ENCODE measurements at places on chromosomes 7 and 10.

GRCh38 chr10:11499425-11500071 is 111.9 kb downstream of the USP6NL start:
- no peak for DNase-seq

DNA sequence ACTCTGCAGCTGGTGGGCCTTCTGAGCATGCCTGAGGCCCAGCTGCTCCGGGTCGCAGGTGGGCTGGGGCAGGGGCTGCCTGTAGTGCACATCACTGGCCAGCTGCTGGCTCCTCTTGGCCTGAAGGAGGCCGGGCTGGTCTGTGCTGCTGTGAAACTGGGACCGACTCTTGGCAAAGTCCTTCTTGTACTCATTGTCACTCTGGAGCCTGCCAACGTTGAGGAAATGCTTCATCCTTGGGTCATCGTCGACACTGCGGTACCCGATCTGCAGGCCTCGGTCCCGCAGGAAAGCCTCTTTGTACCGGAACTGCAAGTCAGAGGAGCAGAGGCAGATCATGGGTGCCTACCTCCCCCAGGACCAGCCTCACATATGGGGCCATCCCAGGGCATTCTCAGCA is 37.7 kb downstream of the HABP2 start:
- DNase-seq: no peak

GRCh38 chr10:119373294-119374102 is 166.1 kb downstream of the GRK5 start:
- DNase-seq: no peak

DNA sequence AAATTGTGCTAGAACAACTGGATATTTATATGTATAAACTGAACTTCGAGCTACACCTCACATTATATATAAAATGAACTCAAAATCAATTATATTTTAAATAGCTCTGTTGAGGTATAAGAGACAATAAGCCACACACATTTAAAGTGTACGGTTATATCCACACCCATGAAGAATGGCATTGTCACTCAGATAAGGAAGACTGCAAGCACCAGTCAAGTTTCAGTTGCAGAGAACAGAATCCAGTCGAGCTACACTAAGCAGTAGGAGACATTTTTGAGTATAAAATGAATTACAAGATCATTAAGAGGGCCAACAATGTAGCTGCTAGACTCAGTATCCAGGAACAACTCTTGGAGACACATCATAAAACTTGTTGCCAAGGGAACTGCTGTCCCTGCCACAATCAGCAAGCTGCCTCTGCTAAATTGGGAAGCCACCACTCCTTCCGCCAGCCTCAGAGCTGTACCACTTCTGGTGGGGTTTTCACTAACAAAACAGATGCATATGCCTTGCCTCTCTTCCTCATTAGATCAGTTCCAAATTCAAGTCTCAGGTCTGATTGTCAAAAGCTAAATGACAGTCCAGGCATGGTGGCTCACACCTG is 19.6 kb upstream of the GPNMB start:
- no peak for DNase-seq

- no peak for DNase-seq
Observed at GRCh38 chr7:72492461-72493065, 80.4 kb upstream of the CALN1 start.

- DNase-seq: no peak
Observed at GRCh38 chr10:90087197-90088023, 386.0 kb downstream of the KIF20B start.

DNA sequence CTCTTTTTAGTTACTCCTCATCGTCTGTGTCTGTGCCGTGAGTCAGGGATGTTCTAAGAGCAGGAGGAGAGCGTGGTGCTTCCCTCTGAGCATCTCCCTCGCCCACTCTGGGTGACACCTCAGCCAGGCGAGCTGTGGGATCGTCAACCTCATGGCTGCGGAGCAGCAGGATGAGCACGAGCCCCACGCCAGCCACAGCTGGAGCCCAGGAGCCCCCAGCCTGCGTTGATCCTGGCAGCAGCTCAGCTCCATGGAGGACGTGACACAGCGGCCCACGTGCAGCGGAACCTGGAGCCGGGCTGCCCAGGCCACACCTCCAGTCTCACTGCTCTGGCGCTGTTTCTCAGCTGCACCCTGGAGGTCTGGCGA is 512.0 kb downstream of the PTPRN2 start:
- DNase-seq: peak; percentile 66

DNA sequence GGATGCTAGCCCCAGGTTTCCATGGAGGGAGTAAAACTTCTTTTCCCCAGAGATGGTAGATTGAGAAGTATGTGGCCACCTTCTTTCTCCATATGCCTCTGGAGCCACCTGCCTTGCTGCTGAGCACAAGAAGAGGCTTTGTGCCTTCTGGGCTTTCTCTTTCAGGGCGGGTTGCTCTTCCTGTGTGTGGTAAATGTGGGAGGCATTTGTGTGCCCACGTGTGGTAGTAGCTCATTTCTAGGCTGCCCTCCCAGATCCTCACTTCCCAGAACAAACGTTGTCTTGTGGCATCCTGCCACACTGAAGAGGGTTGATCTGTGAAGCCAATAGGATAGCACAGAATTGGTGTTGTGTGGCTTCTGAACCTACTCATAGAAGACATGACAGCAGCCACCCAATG is 342.0 kb upstream of the PODXL start:
- DNase-seq: no peak

DNA sequence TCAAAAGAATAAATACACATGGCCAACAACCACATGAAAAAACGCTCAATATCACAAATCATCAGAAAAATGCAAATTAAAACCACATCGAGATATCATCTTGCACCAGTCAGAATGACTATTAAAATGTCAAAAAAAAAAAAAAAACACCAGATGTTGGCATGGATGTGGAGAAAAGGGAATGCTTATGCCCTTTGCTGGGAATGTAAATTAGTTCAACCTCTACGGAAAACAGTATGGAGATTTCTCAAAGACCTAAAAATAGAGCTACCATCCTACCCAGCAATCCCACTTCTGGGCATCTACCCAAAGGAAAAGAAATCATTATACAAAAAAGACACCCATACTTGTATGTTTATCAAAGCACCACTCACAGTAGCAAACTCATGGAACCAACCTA is 45.0 kb upstream of the DIP2C start:
- no peak for DNase-seq

DNA sequence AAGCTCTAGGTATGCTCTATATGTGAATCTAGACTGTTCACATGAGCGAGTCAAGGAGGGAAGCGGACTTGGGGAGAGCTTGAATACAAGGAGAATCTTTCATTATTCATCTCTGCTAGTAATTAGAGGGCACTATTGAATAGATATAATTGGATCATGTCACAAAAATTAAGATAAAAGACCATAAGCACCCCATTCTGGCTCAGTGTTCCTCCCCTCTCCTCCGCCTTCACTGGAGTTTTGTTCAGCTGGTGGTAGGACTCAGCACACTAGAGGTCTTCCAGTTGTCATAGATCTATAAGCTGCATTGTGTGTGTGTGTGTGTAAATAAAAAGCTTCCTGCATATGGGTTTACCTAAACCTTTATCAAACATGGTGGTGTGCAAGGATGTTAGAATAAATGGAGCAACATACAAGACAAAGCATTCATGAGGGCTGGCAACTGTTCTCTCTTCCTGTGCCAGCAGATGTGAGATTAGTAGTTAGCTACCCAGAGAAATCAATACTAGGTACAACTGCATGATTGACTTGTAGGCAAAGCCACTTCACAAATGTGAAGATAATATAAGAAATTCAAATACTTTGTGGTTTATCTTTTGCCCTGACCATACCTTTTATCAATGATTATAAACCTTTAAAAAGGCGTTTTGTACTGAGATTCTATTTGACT is 142.6 kb downstream of the CREB5 start:
- no peak for DNase-seq

GRCh38 chr10:90179696-90180407 is 478.5 kb downstream of the KIF20B start:
- no peak for DNase-seq

DNA sequence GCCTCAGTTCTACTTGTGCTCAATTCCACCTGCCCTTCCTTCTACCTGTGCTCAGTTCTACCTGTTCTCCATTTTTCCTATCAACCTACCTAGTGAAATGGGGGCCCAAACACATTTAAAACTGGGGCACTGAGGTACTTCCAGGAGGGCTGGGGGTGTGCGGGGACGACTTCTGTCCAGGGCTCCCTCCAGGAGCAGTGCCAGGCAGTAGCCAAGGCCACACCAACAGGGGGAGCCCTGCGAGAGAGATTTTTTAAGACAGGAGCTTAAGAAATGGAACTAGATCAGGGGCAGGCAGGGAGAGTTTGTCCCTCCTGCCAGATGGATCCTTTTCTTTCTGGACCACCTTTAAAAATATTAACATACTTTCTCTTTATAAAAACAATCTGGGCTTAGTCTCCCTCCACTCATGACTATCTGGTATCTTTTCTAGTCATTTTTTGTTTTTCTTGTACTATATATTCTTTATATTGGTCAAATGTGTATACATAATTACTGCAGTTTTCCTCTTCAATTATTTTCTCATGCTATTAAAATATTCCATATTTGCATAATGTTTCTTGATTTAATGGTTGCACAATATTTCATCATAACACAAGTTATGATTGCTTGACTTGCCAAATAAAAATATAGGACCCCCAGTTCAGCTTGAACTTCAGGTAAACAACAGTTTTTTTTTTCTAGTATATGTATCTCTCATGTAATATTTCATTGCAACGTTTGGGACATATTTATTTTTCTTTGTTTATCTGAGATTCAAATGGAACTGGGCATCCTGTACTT is 47.3 kb upstream of the INSYN2A start:
- no peak for DNase-seq

DNA sequence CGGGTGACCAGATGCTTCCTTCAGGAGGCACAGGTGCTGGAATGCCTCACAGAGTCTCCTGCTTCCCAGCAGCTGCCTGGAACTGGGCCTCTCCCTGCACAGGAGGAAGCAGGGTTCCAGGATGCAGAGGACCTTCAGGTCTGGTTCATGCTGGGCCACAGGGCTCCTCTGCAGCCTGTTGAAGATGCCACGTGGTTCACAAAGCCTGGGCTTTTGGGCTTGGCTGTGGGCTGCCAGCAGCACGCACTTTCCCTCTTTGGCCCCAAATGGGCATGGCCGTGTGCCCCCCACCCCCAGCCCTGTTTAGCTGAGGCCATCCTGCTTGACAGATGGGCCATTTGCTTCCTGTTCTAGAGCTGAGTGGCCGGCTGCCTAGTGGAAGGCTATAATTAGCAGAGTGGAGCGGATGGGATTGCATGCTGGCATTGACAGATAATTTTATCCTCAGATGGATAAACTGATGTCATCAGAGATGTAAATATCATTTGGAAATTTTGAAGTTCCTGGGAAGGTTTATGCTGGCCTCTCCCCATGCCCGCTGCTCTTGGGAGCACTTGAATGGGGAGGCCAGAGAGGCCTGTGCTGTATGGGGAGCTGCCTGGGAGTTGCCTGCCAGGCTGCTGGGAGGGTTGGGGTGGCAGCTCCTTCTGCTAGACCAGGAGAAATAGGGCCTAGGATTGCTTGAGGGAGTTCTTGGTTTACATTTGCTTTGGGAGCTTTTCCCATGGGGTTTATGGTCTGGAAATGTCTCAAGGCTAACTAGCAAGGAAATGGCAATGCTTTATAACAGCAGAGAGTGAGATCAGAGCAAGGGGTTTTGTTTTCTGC is 28.2 kb downstream of the TSPAN15 start:
- no peak for DNase-seq

DNA sequence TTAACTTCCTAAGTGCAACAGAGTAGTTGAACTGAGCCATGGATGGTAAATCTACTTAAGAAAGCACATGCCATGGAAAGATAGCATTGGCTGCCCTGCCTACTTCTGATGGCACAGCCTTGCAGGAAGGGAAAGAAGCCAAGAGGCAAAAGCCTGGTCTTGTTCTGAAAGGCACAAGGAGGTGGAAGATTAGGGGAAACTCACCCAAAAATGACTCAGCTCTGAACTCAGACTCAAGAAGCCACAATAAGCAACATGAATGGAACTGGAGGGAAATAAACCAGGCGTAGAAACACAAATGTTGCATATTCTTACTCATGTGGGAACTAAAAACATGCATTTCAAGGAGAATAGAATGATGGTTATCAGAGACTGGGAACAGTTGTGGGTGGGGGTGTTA is 20.8 kb upstream of the ALOX5 start:
- no peak for DNase-seq

DNA sequence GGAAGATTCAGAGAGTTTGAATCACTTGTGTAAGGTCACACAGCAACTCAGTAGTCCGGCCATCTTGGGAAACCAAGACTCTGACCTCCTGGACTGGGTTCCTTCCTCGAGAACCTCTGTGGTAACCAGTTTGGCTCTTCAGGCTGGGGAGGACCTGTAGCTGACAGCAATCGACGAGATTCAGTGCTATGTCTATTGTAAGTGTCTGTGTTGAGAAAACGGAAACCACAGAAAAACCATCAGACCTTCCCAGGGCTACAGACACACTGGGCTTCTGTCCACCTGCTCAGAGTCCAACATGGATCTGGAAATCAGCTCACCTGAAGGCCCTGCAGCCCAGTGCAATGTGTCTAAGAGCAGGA is 403.7 kb downstream of the RPS24 start:
- DNase-seq: no peak

- DNase-seq: peak; percentile 20
Observed at GRCh38 chr10:86087716-86088115, 278.9 kb downstream of the GRID1 start.

DNA sequence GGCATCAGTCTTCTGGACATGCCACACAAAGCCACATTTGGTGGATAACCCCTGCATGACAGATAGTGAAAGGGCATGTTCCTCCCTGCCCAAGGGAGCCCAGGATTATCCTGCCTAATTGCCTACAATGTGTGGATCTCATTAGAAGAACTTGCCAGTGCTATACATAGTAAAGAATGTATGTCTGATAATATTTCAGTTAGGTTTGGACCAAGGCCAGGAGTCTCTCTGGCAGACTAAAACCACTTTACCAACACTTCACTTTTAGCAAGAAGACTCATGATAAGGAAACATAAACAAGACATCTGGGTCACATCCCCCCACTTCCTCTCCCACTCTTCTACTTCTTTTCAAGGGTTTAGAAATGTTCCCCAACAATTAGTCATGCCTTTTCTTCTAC is 196.7 kb downstream of the MTERF1 start:
- no peak for DNase-seq

DNA sequence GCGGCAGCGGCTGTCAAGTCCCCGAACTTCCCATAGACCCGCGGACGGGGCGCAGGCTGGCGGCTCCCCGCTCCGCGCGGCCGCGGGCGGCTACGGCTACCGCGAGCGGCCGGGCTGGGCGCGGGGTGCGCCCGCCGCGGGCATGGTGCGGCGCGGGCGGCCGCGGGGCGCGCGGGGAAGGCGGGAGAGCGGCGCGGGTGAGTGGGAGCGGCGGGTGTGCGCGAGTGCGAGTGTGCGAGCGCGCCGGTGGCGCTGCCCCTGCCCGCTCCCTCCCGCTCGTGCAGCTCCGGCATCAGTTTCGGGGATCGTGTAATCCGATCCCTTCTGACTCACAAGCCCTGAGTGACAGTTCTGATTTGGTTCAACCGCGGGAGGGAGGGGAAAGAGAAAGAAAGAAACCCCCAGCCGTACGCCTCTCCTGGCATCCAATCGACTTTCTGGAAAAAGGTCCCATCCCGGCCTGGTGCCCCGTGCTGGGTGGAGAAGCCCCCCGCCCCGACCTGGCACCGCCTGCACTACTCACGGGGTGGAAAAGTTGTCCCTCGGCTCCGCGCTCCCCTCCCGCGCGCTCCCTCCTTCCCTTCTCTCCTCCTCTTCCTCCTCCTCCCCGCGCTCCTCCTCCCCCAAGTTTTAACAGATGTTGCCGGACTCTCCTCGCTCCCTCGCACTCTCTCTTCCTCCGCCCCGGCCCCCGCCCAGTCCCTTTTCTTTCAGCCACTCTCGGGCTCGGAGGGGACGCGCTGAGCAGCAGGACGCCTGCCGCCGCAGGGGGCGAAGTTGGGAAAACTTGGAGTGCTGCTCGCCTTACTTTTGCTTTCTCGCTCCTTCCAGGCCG is at the start of gene GLI3:
GLI3 (minus strand) TSS at position 234 of the 835 bp plus-strand sequence. CDS start 13,956 bp downstream, outside the sequence.
- peak; percentile 96 for DNase-seq

Measured in posterior vena cava (tissue), 2 donors.